ENCODE measurements at places on chromosomes 16 and 17.
A peak's percentile ranks its signal among the peaks of the same experiment; 100 is the strongest.

GRCh38 chr17:66595893-66596292, 239.0 kb upstream of the CACNG5 start:
- no peak for DNase-seq

- no peak for DNase-seq
Measured at GRCh38 chr16:5349670-5350517, 252.3 kb upstream of the EEF2KMT start.

GRCh38 chr16:1746693-1747195, 24.6 kb downstream of the NME3 start:
- DNase-seq: no peak

DNA sequence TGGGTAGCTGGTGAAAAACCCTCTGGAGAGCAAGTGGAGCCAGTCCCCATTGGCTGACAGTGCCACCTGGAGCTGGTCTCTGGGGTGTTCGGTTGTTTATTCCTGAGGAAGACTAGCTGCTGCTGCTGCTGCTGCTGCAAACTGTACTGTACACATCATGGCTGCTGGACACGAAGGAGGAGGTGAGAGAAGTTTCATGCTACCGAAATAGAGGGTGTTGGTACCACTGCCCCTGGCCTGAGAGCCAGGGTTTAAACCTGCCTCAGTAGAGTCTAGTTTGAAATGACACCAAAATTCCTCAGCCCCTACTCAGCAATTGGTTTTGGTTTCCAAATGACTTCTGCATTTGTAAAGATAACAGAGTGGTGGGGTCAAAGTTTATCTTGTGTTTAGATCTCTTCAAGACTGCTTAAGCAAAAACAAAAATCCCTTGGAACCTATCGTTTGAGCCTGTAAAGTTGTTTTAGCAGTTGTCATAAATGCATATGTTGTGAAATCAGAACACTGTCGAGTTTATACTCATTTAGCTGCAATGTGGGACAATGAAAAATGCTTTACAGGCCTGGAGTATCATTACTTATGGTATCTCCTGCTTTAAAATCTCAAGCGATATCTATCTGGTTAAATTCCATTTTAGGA, 40.8 kb downstream of the CYB5B start:
- DNase-seq: no peak

DNA sequence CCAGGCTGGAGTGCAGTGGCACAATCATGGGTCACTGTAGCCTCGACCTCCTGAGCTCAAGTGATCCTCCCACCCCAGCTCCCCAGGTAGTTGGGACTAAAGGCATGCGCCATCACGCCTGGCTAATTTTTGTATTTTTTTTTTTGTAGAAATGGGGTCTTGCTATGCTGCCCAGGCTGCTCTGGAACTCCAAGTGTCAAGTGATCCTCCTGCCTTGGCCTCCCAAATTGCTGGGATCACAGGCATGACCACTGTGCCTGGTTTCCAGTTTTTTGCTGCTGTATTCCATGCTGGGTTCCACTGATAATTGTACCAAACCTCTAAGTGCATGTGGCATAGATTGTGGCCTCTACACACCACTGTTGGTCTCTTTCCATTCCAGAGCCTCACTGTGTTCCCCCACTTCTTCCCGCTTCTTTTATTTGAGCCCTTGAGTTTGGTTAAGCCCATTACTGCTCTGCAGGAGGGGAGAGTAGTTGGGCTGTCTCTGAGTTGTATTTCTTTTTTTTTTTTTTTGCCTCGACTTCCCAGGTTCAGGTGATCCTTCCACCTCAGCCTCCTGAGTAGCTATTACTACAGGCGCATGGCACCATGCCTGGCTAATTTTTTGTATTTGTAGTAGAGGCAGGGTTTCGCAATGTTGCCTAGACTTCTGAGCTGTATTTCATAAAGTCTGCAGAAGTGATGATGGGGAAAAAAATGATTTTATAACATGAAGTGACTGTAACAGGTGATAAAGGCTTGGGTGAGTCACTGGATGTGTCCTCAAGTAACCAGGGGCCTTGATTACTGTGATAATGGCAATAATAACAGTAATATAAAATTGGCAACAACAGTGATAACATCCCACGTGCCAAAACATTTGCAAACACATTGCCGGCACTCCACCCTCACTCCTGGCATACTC, 30.0 kb downstream of the EEF2K start:
- DNase-seq: peak; percentile 32

DNA sequence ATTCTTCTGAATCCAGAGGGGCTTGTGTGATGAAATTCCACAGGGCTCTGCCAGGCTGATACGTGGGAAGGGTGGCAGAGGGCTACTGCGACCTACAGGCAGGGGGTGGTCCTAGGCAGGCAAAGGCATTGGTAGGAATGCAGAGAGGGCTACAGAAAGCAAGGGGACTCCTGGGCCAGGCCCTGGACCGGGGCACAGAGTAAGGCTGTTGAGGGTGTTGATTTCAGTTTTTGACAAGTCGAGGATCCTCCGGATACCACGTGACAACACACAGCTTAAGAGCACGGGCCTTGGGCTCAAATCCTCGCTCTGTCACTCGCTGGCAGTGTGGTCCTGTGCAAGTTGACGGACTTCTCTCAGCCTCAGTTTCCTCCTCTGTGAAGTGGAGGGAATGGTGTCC, 19.1 kb upstream of the DOC2B start:
- no peak for DNase-seq

DNA sequence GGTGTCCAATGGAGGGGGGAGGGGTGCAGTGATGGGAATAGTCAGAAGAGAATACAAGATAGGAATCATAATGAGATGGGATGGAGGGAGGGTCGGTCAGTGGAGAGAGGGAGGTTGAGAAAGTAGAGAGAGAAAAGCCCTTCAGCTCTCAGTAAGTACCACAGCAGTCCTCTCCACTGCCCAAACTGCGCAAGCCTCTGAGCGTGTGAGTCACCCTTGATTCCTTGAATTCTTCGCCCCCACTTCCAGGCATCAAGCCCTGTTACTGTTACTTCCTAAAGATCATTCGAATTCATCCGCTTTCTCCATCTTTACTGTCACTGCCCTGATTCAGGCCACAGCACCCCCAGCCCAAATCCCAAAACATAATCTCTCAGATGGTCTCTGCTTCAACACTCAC, 2.5 kb downstream of the GUCY2D start:
- no peak for DNase-seq

DNA sequence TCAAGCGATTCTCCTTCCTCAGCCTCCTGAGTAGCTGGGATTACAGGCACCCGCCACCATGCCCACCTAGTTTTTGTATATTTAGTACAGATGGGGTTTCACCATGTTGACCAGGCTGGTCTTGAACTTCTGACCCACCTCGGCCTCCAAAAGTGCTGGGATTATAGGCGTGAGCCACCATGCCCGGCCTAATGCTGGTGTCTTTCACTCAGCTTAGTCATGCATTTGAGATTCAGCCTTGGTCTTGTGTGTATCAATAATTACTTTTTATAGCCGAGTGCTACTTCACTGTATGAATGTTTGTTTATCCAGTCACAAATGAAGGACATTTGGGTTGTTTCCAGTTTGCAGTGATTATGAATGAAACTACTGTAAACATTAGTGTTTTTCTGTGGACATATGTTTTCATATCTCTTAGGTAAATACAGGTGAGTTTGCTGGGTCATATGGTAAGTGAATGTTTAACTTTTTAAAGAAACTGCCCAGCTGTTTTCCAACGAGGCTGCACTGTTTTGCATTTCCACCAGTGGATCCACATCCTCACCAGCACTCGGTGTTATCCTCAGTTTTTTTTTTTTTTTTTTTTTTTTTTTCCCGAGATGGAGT, 11.0 kb upstream of the PLCG2 start:
- DNase-seq: no peak

DNA sequence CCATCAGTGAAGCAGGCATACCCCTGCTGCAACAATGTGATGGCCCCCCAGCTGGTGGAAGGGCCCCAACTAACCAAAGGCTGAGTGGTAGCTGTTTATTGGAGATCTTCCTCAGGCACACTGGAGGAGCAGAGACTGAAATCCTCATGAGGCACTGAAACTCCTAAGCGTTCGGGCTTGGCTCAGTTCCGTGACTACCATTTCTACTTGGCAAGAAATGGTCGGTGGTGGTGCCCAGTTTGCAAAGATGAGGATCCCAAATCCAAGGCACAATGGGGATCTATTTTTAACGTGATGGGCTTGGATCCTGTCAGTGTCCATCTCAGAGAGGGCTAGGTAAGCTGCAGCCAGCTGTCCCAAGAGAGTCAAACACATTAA, 82.8 kb downstream of the TNFRSF13B start:
- DNase-seq: no peak

DNA sequence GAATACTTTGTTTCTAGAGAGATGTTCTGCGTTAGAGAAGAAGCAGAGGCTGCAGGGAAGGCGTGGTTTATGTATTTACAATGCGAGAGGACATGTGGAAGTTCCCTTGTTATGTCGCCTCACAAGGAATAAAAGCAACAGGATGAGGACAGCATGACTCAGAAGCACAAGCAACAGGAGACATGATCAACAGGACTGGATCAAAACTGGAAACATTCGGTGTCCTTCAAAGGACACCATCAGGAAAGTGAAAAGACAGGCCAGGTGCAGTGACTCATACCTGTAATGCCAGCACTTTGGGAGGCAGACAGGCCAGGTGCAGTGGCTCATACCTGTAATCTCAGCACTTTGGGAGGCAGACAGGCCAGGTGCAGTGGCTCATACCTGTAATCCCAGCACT, 52.6 kb downstream of the CCDC57 start:
- DNase-seq: no peak

GRCh38 chr16:77663711-77664110, 58.6 kb upstream of the NUDT7 start:
- DNase-seq: no peak

DNA sequence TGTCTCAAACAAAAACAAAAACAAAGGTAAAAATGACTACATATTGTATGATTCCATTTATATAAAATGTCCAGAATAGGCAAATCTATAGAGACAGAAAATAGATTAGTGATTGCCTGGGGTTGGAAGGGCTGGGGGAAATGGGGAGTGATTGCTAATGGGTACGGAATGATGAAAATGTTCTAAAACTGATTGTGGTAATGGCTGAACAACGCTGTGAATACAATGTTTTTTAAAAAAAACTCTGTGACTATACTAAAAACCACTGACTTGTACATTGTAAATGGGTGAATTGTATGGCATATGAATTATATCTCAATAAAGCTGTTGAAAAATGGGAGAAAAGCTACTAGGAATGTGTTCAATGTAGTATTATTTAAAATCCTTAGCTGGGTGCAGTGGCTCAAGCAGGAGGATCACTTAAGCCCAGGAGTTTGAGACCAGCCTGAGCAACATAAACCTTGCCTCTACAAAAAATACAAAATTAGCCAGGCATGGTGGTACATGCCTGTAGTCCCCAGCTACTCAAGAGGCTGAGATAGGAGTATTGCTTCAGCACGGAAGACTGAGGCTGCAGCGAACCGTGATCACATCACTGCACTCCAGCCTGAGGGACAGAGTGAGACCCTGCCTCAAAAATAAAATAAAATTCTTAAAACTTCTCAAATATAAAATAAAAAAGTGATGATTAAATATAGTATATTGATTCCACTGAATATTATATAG, 47.9 kb downstream of the TOM1L2 start:
- DNase-seq: no peak

GRCh38 chr17:40374821-40375498, 10.4 kb upstream of the GJD3 start:
- no peak for DNase-seq

DNA sequence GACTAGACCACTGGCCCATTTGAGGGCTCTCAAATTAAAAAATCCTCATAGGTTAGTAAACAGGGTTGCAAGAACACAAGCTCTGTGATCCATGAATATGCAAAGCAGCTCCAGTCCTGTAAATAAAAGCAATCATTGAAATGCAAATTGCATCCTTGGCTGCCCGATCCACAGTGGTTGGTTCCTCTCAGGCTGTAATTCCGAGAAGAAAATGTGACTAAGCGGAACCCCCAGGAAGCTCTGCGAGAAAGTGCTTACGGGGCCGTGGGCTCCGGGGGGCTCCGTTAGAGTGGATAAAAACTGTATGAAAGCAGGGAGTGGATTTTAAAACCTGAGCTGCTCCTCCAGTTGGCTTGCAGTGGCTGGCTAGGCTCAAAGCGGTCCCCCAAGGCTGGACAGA, 2.5 kb downstream of the GPRC5B start:
- DNase-seq: no peak

- DNase-seq: no peak
Measured at GRCh38 chr16:4360538-4361021, 9.5 kb upstream of the PAM16 start.

- DNase-seq: no peak
Measured at GRCh38 chr17:70564006-70564620, 394.8 kb downstream of the KCNJ2 start.

DNA sequence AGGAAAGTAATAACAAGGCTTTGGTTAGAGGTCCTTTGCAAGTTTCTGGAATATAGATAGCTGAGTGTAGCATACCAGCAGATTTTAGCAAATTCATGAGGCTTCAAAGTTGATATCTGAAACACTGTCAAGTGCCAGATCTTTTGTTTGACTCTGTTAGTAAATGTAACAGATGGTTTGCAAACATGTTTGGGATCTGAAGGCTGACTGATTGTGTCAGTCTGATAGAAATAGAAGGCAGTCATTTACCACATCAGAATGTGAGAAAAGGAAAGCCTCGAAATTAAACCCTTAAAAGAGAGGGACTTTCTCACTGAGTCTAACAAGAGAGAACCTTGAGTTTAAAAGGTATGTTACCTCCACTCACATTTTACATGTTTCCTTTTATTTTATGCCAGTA, 371.5 kb downstream of the KIF2B start:
- no peak for DNase-seq

- DNase-seq: peak; percentile 70
Measured at GRCh38 chr17:48543107-48543853, 1.6 kb downstream of the HOXB2 start.

DNA sequence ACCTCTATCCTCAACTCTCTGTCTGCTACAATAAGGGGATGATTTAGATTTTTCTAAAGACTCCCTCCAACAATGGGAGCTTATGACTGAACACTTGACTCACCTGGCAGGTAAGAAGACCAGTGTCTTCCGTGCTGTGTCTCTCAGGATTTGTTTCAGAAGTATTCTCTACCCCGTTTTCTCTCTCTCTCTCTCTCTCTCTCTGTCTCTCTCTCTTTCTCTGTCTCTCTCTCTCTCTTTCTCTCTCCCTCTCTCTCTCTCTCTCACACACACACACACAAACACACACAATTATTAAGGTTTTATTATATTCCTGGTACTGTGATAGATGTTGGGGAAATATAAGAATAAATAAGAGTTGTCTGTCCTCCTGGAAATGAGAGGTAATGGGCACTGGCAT, 263.9 kb downstream of the TOX3 start:
- DNase-seq: no peak

GRCh38 chr17:1515640-1516387, 598 bp downstream of the INPP5K start:
- DNase-seq: no peak

GRCh38 chr17:7404737-7405349, 946 bp upstream of the TMEM256 start:
- peak; percentile 90 for DNase-seq

- peak; percentile 87 for DNase-seq
Measured at GRCh38 chr16:75109732-75110243, 6.8 kb downstream of the LDHD start.

DNA sequence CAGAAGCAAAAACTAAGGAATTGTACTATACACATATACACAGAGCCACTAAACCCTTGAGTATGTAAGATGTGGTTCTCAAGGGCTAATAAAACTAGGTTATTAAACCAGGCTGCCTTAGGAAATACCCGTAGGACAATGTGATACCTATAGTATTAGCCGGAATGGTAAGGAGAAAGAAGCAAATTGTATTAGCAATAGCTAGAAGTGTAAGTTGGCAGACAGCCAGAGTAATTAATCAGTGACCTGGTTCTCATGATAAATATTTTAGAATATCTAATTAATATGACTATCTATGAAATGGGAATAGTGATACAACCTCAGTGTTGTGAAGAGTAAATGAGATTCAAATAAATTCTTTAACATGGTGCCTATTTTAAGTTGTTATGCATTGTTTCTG, 18.6 kb downstream of the GDPD1 start:
- no peak for DNase-seq
